ENCODE measurements at places on chromosomes 12 and 14.

- no peak for DNase-seq
Measured at GRCh38 chr12:60337839-60338549, 742.2 kb downstream of the SLC16A7 start.

GRCh38 chr14:91509083-91509877 is 830 bp downstream of the PPP4R3A start:
- peak; percentile 2 for DNase-seq

DNA sequence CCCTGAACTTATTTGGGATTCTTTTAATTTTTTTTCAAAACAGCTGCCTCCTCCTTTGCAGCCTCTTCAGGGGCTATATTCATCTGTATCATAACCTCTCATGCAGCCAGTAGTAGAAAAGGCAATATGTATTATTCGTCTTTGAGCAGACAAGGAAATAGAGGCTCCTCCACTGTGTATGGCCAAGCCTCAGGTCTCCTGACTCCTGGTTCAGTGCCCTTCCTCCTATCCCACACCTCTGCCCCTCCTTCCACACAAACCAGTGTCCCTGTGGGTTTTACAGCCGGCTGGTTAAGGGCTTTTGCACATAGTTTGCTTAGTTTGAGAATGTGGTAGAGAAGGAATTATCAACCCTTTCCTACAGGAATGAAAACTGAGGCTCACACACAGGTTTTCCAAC is 8.8 kb upstream of the ACVRL1 start:
- no peak for DNase-seq

- peak; percentile 53 for DNase-seq
Measured at GRCh38 chr12:107320033-107320928, 226.9 kb upstream of the CRY1 start.

- no peak for DNase-seq
Measured at GRCh38 chr12:62484233-62484632, 17.6 kb downstream of the MON2 start.

GRCh38 chr12:117447665-117448366 is 86.4 kb upstream of the NOS1 start:
- no peak for DNase-seq

DNA sequence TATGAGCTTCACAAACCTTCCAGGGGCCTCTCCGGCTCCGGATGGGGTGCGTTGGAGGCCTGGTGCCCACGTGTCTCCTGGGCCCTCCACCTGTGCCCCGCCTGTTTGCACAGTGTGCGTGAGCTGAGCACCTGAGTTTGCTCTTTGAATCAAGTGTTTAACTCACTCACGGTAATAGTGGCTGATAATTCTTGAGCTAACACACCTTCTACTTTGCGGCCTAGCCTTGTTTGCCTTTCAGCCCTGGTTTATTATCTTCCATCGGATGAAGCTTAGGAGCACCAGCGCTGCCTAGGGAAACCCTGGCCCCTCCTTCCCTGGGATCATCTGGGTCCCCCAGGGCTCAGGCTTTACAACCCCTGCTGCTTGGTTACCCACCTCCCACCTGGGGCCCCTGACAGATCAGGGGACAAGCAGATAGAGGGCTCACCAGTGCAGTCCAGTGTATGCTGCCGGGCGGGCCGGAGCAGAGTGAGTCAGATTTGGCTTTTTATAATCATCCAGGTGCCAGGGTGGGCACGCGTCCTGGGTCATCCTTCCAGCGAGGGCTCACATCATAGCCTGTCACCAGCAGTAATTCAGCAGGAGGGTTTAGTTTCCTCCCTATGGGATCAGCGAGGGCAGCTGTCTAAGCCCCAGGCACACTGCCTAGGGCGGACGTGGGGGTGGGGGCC is 62.8 kb upstream of the RFLNA start:
- no peak for DNase-seq

GRCh38 chr14:69484444-69485314 is at the start of gene PLEKHD1:
PLEKHD1 (plus strand) TSS chr14:69484728; CDS start chr14:69484966, 238 bp downstream.
- no peak for DNase-seq

DNA sequence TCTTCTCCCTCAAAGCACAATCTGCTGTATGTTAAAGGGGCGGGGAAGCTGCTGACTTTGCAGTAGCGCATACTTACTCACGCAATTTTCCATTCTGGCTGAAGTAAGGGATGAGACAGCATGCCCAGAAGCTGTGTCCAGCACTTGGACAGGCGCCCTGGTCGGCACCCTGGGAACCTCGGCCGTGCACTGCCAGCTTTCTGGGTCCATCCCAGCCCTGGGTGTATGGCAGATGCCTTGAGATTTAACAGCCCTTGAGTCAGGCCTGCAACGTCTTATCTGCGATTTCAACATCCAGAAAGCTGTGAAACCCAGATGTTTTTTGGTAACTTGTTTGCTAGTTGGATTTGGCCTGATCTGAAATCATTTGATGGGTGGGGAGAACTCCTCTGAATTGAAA is 16.1 kb downstream of the EML1 start:
- no peak for DNase-seq

DNA sequence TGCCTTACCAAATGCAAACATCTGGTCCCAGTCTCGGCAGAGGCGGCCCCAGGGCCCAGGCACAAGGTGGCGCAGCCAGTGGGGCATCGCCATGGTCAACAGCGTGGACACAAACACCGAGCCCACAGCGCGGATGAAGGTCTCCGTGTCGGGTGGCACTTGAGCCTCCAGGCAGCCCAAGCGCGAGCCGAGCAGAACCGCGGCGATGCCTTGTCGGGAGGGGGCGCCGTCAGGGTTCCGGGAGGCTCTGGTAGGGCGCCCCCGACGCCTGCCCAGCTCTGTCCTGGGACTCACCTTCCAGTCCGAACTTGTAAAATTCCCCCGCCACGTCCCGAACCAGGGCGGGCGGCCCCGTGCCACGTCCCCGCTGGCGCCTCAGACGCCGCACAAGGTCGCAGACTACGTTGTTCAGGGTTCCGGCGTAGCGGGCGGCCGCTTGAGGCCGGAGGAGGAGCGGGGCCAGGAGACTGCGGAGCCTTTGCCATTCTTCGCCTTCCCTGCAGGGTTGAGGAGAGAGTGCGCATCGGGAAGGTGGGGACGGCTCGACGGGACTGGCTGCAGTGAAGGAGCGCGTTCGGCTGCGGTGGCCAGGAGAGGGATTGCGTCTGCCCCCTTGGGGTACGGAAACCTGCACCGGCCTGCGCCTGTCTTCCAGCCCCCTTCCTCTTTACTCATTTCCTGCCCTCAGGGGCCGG is 1.7 kb downstream of the CYP27B1 start:
- DNase-seq = no peak

- DNase-seq = no peak
Measured at GRCh38 chr12:131226345-131227265, 272.9 kb downstream of the ADGRD1 start.

GRCh38 chr14:70361893-70362292 is 2.4 kb upstream of the COX16 start:
- DNase-seq = no peak

GRCh38 chr12:126139355-126139754 is 1074.1 kb downstream of the AACS start:
- DNase-seq = no peak

DNA sequence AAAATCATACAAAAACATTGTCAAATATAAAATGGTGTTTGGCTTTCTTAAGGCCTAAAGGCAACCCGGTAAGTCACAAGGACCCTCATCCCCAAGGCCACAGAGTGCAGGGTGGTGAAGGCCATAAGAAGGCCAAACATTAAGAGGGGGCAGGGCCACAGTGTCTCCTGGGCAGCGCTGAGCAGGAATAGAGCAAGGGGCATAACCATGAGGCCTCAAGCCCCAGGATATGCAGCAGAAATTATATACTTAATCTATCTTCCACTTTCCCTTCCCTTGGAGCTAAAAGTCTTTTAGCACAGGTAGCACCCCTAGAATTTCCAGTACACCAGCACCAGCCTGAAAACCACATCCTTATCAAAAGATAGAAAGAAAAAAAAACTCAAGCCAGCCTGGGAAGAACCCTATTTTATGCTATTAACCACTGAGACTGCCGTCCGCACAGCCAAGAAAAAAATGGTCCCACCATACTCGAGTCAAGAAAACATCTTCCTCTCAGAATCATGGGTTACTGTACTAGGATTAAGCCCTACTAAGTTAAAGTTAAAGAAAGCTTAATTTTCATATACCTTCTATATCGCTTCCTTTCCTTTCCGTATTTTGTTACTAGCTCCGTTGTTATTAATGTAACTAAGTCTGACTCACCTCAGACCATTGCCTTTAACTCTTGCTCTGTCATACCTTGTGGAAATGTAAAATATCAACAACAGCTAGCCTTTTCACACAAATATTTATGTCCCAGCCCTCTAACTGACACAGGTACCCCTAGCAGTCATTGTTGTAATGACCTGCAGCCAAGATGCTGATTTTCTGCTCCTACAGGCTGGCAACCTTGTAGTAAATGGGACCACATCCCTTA is 20.1 kb downstream of the KLRK1 start:
- DNase-seq = no peak

- DNase-seq = no peak
Measured at GRCh38 chr12:104858611-104859543, 99.2 kb downstream of the SLC41A2 start.

DNA sequence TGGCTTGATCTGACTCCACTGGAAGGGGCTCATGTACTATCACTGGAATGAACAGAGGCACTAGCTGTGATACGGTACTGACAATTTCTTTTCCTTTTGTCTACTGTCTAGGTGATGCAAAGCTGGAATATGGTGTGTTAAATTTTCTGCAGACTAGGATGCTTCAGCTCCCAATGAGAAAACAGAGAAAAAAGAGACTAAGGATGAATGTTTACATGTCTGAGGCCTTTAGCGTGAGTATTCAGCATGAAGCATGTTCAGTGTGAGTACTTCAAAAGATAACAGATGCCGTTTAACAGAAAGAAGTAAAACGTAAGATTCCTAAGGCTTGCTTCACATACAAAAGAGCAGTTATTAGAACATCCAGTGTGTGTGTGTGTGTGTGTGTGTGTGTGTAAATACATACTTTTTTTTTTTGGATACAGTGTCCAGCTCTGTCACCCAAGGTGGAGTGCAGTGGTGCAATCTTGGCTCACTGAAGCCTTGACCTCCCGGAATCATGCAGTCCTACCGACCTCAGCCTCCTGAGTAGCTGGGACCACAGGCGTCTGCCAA is 92.3 kb upstream of the FERMT2 start:
- no peak for DNase-seq

DNA sequence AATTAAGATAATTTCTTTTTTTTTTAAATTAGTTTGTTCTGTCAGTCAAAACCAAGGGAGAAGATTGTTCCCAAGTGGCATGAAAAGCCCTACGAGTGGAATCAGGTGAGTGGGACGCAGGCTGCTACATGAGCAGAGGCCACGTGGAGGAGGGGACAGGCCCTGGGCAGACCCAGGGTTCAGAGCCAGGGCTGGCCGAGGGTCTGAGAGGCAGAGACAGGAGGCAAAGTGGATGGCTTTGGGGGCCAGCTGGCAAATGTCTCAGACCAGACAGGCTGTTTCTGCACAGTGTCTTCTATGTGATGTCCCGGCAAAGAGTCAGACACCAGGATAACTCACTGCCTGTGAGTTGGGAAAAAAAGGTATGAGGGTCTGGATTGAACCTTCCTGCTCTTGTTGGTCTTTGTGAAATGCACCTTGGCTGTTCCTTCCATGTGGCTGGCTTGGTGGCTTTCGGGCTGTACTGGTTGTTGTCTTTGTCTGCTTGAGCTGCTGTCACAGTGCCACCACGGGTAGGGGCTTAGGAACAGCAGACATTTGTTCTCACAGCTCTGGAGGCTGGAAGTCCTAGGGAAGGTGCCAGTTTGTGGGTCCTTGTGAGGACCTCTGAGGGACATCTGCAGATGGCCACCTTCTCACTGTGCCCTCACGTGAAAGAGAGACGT is 35.8 kb upstream of the ASPG start:
- DNase-seq = no peak

- DNase-seq = no peak
Measured at GRCh38 chr12:116766746-116767145, 28.6 kb downstream of the RNFT2 start.

GRCh38 chr12:119235197-119235751 is 56.5 kb downstream of the HSPB8 start:
- DNase-seq = no peak

DNA sequence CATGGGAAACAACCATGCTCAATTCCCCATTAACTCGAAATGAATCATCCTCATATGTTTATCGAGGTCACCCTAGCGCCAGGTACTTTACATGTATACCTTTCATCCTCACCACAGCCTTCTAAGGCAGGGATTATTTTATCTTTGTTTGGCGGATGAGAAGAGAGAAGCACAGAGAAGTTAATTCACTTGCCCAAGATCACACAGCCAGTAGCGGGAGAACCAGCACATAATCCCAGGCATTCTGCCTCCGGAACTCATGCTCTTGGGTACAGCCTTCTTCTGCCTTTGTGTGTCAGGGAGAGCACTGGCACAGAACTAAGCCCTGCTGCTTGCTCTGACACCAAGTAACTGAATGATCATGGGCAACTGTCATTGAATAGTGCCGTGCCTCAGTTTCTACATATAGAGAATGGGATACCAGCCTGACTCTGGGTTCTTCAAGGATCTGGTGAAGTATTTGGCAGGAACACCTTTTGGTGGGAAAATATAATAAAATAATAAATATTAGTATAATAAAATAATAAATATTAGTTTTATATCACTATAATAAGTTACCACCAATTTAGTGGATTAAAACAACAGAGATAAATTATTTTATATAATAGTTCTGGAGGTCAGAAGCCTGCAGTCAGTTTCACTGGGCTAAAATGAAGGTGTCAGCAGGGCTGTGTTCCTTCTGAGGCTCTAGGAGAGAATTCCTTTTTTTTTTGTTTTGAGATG is 220.9 kb downstream of the AACS start:
- no peak for DNase-seq

- no peak for DNase-seq
Measured at GRCh38 chr12:113461666-113462065, 10.0 kb downstream of the LHX5 start.

GRCh38 chr14:59787045-59787674 is 83.4 kb downstream of the RTN1 start:
- no peak for DNase-seq

GRCh38 chr14:44961554-44962333 is at the start of the genes KLHL28 and TOGARAM1:
KLHL28 (minus strand) TSS chr14:44961947; CDS start chr14:44945928, 16,019 bp downstream.
TOGARAM1 (plus strand) TSS chr14:44962190; CDS start chr14:44962422, 232 bp downstream.
- DNase-seq = peak; percentile 95

GRCh38 chr12:124625867-124626675 is 58.7 kb upstream of the NCOR2 start:
- no peak for DNase-seq
